NCI-H446 (cell line): ENCODE measurements at places on chromosomes 12 and 14.

DNA sequence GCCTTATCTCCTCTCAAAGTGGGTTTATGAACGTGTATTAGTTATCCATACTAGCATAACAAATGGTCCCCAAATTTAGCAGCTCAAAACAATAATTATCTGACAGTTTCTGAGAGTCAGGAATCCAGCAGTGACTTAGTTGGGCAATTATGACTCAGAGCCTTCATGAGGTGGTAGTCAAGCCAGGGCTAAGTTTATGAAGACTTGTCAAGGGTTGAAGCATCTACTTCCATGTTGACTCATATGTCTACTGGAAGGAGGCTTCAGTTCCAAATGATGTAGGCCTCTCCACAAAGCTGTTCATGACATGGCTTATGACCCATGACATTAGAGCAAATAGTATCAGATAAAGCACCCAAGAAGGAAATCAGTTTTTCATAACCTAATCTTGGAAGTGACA, 73.2 kb downstream of the IPO8 start:
- no peak for DNase-seq

DNA sequence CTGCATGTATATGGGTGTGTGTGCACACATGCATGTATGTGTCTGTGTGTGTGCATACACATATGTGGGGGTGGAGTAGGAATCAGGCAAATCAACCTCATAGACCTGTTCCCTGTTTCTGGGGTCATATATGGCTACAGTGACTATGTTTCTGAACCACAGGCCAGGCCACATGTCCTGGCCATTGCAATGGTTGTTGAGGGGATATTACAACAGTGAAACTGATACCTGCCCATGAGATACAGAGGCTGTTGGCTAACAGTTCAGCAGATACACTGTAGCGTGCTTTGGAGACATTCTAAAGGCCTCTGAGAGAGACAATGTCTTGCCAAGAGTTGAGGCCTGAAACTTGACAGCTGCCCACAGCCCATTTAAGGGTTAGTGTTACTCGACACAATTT, 47.3 kb upstream of the FOS start:
- no peak for DNase-seq

DNA sequence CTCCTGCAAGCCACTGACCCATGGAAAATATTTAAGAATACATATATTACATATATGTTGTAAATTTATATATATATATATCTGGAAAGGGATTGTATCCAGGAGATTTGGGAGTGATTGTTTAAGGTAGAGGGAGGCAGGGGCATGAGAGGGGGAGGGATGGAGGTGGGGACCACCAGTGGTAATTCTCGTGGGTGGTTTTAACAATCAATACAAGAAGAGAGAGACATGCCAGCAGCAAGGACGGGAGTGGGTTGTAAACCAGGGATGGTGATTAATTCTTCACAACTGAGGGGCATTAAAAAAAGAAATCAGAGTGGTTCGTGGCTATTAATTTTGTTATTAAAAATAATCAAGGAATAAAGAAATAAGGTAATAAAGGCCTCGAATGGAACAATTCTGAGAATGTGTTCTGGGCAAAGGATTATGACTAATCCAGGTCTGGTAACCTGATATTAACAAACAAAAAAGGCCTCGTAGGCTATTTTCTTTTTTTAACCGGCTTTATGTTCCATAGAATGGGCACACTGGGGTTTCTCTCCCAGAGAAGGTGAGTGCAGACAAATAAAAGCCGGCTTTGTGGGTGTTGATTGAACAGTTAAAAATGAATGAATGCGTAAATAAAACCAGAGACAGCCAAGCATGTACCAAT, 8.3 kb upstream of the RTL1 start:
- no peak for DNase-seq

DNA sequence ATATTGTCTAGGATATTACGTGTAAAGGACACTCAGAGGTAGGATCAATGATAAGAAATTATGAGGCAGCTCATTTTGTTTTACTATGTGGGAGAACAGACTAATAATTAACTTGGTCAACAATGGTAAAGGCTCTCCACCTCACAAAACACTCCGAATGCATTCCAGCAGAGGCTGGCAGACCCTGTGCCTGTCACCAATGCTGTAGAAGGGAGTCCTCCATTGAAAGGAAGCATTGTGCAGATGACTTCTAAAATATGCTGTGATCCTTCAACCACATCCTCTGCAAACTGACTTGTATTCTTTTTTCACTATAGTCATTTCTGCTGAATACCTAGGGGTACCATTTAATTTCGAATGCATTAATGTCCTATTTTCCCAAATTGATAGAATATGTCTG, 119.6 kb upstream of the EEA1 start:
- DNase-seq, result no peak

- DNase-seq, result no peak
These were observed 1.2 kb upstream of the NOP2 start for GRCh38 chr12:6569312-6569711.

DNA sequence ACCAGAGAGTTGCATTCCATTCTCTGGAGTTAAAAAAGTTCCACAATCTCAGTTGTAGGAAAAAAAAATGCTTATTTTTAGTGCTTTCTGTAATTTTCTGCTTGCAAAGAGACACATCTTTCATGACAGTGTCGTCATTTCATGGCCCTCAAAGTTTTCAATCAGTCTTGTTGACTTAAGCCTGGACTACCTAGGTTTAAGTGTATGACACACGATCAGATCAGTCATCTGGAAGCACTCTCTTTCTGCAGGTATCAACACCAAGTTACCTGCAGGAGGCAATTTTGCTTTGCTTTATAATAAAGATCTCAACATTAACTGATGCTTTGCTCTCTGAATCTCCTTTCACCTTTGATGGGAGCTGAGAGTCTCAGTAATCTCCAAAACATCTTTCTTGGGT, 251.6 kb downstream of the BCAT1 start:
- DNase-seq, result no peak

GRCh38 chr12:111411185-111411764, 5.6 kb downstream of the SH2B3 start:
- no peak for DNase-seq

GRCh38 chr12:53054112-53054878, 4.4 kb downstream of the TNS2 start:
- DNase-seq, result peak; percentile 80

DNA sequence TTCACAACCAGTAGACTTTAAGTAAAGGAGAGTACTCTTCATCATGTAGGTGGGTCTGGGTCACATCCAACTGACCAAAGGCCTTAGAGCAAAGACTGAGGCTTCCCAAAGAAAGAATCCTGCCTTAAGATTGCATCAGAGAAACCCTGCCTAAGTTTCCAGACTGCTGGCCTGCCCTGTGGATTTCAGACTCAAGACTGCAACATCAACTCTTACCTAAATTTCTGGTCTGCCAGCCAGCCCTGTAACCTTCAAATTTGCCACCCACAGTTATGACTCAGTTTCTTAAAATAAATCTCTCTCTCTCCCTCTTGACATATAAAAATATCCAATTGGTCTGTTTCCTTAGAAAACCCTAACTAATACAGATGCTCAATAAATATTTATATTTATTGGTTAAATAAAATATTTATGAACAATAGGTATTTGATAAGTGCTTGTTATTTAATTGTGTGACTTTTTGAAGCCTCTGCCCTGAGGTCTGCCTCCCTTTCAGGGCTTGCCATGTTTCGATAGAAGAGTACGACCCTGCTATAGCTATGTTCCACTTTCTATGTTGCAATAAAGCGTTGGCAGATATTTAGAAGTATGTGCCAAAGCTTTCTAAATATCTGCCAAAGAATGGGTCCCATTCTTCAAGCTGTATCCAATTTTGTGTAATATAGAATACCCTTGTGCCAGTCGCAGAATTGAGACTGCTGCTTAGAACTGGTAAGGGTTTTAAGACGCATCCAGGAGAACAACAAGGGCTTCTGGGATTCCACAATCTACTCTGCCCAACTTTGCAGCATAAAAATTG, 65.7 kb downstream of the TMEM30B start:
- no peak for DNase-seq

DNA sequence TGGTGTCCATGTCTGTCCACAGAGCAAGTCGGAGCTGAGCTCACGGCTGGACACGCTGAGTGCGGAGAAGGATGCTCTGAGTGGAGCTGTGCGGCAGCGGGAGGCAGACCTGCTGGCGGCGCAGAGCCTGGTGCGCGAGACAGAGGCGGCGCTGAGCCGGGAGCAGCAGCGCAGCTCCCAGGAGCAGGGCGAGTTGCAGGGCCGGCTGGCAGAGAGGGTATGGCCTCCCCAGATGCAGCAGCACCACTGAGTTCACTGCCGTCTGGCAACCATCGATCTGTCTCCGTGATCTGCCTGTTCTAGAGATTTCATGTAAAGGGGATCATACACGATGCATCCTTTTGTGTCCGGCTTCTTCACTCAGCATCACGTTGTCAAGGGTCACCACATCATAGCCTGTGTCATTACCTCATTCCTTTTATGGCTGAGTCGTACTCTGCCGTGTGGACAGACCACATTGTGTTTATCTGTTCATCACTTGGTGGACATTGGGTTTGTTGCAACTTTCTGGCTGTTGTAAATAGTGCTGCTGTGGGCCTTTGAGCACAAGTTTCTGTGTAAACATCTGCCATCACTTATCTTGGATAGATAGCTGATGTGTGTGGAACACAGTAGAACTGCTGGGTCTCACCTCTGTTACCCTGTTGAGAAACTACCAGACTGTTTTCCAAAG, 21.9 kb downstream of the HIP1R start:
- no peak for DNase-seq

- no peak for DNase-seq
These were observed 7.1 kb downstream of the NR2C1 start for GRCh38 chr12:95066091-95066855.

- DNase-seq, result no peak
These were observed 151.6 kb downstream of the ADGRD1 start for GRCh38 chr12:131105351-131105735.
